DMS79 (cell line): ENCODE measurements at places on chromosomes 6 and 20.

DNA sequence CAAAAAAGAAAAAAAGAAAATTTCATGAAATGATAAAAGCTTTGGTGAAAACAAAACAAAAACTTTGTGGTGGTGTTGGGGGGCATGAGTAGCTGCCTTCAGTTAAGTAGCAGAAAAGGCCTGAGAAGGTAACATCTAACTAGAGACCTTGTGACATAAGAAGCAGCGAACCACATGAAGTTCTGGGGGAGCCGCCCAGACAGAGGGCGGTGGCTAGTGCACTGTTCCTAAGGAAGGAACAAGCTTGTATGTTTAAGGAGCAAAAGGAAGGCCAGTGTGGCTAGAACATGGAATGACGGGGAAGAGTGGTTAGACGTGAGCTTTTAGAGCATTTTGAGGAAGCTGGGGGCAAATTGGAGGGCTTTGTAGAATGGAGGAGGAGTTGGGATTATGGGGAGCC lies 7.5 kb upstream of the RSPH3 start:
- no peak for DNase-seq

DNA sequence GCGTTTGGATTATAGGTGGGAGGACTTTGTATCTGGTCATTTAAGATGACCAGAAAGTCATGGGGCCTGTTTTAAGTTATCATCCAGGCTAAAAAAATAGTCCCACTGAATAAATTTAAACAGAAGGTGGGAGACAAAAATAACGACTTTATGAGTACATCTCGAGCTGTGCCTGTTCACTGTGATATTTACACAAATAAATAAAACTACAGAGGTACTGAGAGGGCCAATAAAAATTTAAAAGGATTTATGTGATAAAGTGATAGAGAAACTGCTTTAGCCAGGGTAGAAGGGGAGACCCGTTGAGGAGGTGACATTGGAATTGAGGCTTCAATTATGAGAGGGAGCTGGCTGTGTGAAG lies 53.4 kb upstream of the PMEPA1 start:
- no peak for DNase-seq

GRCh38 chr20:40815156-40816038 lies 126.4 kb upstream of the MAFB start:
- DNase-seq, result no peak

- no peak for DNase-seq
Observed at GRCh38 chr6:35662999-35663398, 25.7 kb downstream of the FKBP5 start.

- no peak for DNase-seq
Observed at GRCh38 chr6:46029602-46030001, 13.9 kb upstream of the CLIC5 start.

GRCh38 chr6:157677235-157677634 lies 145.8 kb upstream of the SNX9 start:
- no peak for DNase-seq
